ENCODE measurements at places on chromosomes 1 and 21. TPM values are rescaled to one million over a fixed set of nuclear protein-coding genes. Genes with fewer than 3 reads are reported as not detected.

DNA sequence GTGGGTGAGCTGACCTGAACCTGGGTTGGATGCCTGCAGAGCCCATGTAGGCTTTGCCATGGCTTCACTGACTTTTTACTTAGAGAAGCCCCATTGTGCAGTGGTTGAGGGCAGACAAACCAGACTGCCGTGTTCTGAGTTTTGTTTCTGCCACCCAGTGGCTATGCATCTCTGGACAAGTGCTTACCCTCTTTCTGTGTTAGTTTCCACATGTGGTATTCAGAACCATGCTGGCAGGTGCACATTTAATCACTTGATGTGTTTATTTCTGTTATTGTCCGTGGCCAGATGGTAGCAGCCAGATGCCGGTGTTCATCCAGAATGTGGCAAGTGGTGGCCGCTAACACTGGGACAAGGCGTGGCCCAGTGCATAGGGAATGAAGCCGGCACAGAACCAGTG, 10.3 kb upstream of the PTPN7 start:
- no peak for DNase-seq

- peak; percentile 81 for DNase-seq
These were observed 12.6 kb downstream of the PIGP start for GRCh38 chr21:37060296-37060695.

DNA sequence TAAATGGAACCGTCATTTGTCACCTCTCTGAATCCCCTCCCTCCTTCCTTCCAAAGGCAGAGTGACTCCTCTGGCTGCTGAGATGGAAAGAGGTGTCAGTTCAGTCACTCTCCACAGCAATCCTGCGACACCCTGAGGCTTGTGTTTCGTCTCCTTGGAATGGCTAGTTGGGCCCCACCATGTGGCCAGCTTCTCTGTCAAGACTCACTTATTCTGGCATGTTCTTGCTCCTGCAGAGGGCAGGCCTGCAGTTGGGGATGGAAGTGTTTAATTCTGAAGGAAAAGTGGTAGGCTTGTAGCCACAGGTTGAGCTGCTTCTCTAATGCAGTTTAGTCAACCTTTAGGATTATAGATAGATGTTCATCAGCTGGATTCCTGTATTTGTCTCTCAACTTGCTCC, 149.6 kb downstream of the LMO4 start:
- DNase-seq, result no peak

GRCh38 chr1:76046149-76046548, 28.4 kb upstream of the ST6GALNAC3 start:
- DNase-seq, result no peak

The C1QC gene
- 27.6 TPM for polyA plus RNA-seq

All from right lung (tissue), 10 donors.